ENCODE measurements at places on chromosomes 16 and 17.
A peak's percentile ranks its signal among the peaks of the same experiment; 100 is the strongest.

- no peak for DNase-seq
Observed at GRCh38 chr16:17397499-17397891, 73.3 kb downstream of the XYLT1 start.

- DNase-seq = no peak
Observed at GRCh38 chr16:21223787-21224186, 9.7 kb upstream of the ANKS4B start.

- no peak for DNase-seq
Observed at GRCh38 chr17:64785011-64785421, 122.9 kb upstream of the SMURF2 start.

DNA sequence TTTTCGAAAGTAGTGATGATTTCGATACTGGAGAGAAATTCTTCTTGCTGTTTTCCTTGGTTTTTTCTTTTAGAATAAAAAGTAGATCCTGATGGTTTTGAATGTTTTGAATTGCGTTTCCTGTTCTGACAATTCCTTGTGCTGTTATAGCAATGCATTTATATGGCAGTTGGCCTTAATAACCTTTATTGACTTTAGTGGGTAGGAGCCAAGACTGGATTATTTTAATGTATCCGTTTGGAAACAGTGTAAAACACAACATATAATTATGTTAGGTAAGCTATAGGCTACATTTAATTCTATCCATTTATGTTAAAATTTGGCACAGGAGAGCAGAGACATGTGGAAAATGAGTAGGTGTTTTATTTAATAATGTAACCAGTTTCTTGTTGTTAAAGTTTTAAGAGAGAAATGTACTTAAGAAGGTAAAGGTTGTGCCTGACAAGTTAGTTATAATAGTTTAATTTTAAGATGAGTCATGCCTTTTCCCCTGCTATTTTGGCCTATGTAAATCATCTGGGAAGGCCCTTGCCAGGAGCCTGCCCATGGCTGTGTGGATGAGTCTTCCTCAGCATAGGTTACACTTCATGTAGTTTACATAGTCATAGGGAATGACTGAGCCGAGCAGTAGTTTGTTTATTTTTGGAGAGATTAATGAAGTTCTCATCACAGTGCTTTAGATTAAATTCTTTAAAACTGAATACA, 189.9 kb downstream of the FTO start:
- no peak for DNase-seq

- DNase-seq = no peak
Observed at GRCh38 chr17:64097196-64097936, 32.6 kb downstream of the ERN1 start.

DNA sequence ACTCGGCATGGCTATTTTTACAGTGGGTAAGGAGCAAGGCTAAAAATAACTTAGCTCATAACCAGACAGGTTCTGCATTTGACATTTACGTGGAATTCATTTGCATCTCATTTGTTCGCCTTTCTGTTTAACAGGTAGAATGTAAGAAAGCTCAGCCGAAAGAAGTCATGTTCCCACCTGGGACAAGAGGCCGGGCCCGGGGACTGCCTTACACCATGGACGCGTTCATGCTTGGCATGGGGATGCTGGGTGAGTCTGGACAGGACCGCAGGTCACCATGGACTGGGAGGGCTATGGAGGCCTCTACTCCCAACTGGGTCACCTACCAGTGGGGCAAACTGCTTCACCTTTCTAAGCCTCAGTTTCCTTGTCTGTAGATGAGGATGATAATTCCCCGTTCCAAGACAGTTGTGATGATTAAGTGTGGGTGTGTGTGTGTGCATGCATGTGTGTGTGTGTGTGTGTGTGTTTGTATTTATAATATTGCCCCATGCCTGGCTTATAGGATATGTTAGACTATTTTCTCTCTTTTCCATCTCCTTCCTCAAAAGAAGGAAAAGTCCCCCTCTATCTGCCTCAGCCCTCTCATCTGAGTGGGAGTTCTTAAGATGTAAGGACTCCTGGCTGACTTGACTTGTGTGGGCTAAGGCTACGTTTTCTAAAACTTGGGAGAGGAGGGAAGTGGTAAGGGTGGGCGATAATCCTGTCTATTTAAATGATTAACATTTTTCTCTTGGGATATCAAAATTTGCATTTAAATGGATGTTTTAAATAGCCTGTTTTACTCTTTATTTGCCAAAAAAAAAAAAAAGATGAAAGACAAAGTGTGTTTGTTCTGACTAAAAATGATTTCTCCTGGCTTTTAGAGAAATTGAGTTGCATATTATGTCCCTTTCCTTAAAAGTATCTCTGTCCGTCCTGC, 129.0 kb downstream of the CCDC182 start:
- DNase-seq = no peak

GRCh38 chr16:85675251-85675874, 13.4 kb downstream of the GINS2 start:
- no peak for DNase-seq

DNA sequence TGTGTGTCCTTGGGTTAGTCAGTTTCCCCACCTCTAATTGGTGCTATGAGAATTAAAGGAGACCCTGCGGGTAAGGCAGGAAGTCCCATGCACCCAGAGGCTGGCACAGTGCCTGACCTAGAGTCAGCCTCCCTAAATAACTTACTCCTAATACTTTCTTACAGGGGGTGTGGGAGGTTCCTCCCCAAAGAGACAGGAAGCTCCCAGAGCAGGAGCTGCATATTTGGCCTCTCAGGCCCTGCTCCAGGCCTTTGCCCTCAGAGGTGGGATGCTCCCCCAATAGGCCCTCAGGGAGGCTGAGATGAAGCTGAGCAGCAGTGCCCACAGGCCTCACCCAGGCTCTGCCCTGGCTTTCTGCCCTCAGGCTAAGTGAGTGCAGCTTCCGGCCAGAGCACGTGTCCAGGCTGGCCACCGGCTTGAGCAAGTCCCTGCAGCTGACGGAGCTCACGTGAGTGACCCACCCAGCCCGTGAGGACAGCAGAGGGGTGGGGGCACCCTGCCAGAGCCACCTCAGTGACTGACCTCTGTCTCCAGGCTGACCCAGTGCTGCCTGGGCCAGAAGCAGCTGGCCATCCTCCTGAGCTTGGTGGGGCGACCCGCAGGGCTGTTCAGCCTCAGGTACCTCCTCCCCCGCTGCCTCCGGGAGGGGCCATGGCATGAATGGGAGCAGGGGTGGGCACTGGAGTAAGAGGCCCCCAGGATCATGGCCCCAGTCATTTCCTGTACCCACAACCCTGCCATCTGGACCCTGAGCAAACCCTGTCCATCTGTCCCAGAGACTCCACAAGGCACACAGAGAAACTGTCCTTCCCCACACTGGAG, 31.1 kb upstream of the CPNE2 start:
- peak; percentile 23 for DNase-seq

DNA sequence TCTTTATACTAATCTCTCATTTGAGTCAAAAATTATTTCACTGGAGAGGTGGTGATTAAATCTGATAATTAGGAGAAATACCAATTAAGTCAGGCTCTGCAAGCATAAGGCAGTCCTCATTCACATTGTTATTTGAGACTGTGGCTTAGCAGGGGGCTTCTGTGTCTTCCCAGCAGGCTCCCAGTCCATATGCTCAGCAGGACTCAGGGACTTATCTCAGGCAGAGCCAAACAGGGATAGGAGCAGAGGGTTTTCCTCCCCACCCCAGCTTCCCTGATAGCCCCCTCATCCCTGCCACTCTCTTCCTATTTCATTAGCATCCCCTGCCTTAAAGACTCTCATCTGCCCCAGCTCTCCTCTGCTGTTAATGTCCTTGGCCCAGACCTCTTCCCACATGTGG, 104.3 kb upstream of the DNAH9 start:
- no peak for DNase-seq

DNA sequence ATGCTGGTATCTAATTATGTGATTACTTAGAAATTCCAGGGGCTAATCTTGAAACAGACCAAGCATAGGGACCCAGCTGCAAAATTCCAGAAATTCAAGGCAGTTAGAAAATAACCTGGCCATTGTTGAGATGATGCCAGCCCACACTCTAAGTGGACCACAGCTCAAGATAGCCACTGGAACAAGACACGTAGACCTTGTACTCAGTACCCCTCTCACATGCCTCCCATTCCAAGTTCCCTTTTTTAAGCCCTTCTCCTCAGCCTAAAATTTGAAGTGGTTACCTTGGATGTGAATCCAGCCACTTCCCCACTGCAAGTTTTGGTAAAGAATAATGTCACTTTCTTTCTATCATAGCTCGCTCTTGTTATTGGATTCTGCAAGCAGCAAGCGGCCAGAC, 4.1 kb upstream of the ZNF19 start:
- no peak for DNase-seq

- no peak for DNase-seq
Observed at GRCh38 chr16:2894231-2894630, 11.2 kb downstream of the FLYWCH2 start.

DNA sequence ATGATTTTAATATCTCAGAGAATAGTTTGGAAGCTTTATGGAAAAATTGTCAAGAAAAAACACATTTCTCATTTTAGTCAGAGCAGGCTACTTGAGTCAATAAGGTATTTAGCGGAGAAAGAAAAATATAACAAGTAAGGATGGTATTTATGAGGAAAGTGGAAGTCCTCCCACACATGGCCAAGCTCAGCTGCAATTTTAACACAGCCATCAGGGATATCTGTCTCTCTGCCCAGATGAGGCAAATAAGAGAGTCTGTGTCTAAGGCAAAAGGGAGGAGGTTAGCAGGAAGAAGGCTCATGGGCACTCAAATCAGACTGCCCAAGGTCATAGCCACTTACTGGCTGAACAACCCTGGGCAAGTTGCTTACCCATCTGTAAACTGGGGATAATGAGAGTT, 5.2 kb upstream of the CMTM2 start:
- no peak for DNase-seq

GRCh38 chr17:1515640-1516387, 598 bp downstream of the INPP5K start:
- DNase-seq = no peak

- peak; percentile 55 for DNase-seq
Observed at GRCh38 chr16:69404275-69404805, 18.5 kb upstream of the TERF2 start.

- DNase-seq = no peak
Observed at GRCh38 chr16:85327731-85328675, 215.7 kb upstream of the CIBAR2 start.

GRCh38 chr16:23729503-23730424, 16.7 kb upstream of the ERN2 start:
- no peak for DNase-seq

DNA sequence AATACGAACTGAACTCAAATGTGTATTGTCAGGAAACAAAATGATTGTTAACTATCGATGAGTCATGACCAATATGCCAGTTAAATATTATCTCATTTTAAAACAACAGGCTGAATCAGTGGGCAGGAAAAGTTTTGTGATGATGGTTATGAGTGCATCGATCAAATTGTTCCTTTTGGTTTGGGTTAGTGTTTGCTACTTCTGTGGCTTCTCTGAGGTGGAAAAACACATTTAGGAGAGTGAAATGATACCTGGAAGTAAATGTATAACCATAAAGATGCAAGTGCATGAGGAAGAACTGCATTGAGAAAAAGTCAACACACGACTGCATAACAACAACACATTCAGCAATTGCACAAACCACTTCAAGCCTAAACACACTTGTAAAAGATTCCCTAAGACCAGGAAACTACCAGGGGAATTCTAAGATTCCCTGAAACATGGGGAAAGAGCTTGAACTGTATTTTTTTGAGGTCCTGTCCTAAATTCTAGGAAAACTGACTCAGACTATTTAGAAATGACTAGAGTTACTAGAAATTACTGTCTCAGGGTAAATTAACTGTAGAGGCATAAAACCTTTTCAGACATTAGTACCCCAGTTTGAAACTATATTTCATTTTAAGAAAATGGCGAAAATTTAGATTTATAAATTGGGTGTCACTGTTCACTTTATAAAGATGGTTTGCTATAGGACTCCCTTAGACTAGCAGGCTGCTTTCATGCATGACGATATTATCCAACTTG, 44.8 kb downstream of the CDYL2 start:
- DNase-seq = no peak

DNA sequence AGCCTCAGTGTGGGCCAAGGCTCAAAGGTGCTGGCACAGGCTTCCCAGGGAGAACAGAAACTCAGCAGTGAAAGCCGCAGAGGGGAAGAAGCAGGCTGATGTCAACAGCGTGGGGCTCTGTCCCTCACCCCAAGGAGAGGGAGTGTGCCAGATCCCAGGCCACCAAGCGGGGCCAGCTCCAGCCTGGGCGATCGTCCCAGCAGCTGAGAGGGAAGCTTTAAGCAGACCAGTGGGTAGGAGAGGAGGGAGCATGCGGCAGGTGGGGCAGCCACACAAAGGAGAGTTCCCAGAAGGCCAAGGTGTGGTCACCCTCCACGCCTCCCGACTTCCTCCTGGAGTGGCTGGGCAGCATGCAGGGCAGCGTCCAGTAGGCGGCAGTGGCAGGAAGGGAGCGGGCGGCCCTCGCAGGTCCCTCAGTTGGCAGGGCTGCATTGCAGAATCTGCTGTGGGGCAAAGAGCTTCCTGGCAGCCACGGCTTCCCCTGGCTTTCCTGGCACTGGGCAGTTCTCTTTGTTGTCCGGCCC, 6.0 kb downstream of the SYNGR2 start:
- DNase-seq = no peak

GRCh38 chr17:31588034-31588433, 196.6 kb downstream of the RAB11FIP4 start:
- DNase-seq = no peak

DNA sequence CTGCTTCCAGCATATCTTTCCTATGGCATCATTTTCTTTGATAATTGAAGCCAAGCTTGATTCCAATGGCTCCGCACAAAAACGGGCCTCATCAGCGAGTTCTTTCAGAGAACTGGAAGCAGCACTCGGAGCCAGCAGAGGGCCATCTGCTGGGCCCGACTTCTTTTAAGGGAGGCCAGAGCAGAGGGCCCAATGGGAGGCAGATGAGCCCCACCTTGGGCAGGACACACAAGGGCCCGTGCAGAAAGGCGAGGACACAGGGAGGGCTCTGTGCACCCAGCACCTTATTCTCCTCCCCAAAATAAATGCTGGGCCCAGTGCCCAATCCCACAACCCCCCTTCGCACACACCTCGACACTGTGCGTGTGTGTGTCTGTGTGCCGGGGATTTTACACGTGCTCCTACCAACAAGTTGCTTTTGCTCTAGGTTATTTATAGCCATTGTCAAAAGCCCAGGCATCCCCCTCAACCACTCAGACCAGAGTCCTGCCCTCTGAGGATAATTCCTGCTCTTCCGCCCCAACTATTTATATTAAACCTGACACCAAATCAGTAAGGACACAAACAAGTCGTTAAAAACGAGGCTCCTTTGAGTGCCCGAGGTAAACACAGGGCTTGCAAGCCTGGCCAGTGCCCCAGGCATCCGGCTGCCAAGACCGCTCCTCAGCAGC, 6.8 kb downstream of the AXIN2 start:
- DNase-seq = no peak

GRCh38 chr17:45577571-45578279, 87.2 kb upstream of the PLEKHM1 start:
- DNase-seq = no peak

Data from keratinocyte (primary cell).